ENCODE measurements at places on chromosomes 3 and 15.
A peak's percentile ranks its signal among the peaks of the same experiment; 100 is the strongest.

DNA sequence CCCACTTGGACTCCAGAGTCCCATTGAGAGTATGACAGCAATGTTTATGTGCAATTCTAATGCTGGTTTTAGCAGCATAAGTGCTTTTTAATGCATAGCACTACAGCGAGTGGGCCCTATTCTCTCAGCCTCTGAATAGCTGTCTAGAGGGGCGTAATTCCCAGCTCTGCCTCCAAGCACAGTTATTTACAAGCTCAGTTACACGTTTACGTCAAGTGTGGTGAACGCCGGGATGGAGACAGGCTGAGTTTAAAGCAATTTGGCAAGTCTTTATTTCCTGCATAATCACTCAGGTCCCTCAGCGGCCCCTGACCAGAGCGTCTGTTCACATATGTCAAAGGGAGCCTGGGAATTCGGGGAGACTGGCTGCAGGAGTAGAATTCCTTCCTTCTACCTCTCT, 43.9 kb downstream of the SOX14 start:
- no peak for DNase-seq

GRCh38 chr3:139173372-139174108, 128.8 kb upstream of the PRR23C start:
- DNase-seq, result no peak

DNA sequence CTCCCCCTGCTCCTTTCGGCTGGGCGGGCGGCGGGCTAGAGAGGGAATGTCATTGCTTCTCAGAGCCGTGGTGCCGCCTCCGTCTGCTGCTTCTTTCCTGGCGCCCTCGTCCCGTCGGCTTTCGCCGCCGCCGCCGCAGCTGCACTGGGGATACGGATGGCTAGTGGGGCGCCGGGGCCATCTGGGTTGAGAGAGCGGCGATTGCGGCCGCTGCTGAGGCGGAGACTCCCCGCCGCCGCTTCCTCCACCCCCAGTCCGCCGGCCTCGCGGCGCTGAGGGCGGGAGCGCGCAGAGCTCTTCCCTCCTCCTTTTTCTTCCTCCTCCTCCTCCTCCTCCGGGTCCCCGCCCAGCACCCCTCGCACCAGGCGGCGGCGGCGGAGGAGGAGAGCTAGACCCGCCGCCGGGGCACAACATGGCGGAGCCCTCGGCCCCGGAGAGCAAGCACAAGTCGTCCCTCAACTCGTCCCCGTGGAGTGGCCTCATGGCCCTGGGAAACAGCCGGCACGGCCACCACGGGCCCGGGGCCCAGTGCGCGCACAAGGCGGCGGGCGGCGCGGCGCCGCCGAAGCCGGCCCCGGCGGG, at the start of gene STT3B:
Gene STT3B, plus strand, starts transcription at position 339 of the 582 bp plus-strand sequence. Its CDS starts 74 bp downstream, at position 413.
- DNase-seq, result peak; percentile 90

DNA sequence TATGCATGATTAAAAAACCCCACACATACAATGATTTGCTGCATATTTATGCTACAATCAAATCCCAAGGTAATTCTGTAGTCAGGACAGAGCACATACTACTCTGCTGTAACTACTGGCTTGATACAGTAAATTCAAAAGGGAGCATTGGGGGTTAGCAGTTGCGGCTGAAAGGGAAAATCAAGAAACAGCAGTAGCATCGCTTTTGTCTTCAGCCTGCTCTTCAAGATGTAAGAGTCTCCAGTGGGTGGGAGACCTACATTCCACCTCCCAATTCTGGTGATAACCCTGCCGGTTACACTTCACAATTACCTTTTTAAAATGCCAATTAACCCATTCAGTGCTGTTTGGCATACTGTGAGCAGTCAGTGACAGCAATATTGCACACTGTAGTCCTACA, 259.4 kb downstream of the NR2F2 start:
- no peak for DNase-seq

GRCh38 chr3:38655708-38656300, 6.3 kb upstream of the SCN5A start:
- DNase-seq, result peak; percentile 19

DNA sequence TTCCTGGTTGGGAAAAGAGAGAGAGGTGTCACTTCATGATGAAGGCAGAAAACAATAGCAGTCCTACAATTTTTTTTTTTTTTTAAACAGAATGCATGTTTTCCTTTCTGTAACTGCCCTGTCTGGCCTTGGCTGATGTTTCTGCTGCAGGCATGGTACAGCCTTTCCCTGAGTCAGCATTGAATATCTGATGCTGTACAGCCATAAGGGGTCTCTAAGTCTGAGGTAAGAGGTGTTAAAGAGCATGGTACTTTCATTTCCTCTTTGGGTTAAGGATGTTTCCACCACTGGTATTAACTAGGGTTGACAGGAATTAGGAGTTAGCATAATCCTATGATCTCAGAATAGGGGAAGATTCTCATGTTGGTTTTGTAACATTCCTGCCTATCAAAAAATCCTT, 147.4 kb downstream of the CHST2 start:
- no peak for DNase-seq

DNA sequence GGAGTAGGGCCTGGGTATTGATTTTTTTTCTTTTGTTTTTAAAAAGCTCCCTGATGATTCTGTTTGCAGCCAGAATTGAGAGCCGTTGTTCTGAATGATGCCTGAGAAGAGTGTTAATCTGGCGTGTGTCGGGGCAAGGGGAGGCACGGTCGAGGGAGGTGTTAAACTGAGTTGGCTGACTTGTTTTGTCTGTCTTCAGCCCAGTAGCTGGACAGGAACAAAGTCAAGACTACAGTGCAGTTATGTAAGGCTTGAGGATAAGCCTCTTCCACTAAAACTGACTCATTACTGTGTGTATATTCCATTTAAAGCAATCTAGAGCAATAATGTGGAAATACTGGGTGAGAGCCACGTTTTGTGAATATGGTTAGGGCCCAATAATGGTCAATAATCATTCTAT, 119.0 kb upstream of the DLG1 start:
- DNase-seq, result no peak

- peak; percentile 60 for DNase-seq
These were observed 68.5 kb downstream of the TMCC1 start for GRCh38 chr3:129824926-129825541.

DNA sequence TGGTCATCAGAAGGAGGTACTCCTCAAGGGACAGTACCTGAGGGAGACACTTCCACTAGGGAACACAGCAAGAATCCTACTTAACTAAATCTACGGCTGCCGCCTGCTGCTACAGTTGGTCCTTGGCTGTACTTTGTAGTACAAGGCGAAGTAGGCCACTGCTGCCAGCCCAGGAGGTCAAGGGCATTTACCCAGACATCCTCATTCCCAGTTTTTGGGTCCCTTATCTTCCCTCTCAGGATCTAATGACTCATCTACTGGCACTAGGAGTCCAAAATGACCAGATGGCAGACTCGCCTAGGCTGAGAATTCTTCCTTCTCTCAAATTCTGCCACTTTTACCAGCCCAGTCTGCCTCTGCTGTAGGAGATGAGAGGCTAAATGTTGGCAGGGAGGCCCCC, 27.1 kb upstream of the LAMP3 start:
- no peak for DNase-seq

DNA sequence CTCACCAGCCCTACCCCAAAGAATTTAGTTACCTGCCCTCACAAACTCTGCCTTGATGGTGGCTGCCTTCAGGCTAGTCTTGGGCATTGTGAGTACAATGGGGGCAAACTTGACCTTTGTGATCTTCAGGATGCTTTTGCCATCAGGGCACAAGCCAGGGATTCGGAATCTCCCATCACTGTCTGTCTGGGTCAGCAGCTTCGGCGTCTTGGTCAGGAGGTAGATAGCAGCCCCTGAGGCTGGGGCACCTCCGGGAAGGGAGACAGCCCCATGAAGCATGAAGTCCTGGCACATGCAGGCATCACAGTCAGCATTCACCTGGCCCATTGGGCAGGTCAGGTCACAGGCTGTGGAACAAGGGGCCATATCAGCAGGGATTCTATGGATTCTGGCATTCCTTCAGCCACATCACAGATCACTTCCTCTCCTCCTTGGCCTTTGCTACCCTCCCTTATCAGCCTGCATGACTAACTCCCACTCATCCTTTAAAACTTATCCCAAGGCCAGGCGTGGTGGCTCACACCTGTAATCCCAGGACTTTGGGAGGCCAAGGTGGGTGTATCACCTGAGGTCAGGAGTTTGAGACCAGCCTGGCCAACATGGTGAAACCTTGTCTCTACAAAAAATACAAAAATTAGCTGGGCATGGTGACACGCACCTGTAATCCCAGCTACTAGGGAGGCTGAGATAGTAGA, 6.9 kb downstream of the CILP start:
- no peak for DNase-seq

DNA sequence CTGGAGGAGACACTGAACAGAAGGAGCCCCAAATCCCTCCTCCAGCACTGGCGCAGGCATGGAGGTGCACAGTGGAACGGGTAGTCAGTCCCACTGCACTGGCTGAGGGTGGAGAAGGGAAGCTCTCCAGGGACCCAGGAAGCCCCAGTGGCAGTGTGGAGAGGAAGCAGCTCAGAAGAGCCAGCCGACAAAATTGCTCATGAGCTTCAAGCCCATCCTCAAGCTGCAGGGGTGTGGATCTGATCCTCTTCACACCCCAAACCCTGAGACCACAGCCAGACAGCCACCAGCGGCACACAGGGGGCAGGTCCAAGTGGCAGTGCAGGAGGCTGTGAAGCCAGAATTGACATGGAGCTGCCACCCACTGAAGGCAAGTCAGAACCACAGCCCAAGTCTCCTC, 32.1 kb downstream of the CYFIP1 start:
- no peak for DNase-seq

DNA sequence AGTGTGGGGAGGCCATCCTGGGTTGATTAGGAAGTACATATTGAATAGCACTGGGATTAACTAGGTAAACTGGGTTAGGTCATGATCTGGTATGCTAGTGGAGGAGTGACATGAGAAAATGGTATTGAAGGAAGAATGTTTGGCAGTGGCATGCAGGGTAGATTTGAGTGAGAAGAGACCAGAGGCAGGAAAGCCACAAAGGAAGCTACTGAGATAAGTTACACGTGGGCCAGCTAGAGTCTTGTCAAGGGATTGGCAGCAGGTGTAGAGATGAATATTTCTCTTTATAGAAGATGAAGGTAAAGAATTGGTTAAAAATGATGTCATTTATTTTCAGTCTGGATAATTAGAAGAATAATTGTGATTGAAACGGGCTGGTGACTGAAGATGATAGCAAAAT, 91.0 kb upstream of the TPRG1 start:
- no peak for DNase-seq

GRCh38 chr3:124592658-124593441, 137.4 kb upstream of the UMPS start:
- peak; percentile 25 for DNase-seq

DNA sequence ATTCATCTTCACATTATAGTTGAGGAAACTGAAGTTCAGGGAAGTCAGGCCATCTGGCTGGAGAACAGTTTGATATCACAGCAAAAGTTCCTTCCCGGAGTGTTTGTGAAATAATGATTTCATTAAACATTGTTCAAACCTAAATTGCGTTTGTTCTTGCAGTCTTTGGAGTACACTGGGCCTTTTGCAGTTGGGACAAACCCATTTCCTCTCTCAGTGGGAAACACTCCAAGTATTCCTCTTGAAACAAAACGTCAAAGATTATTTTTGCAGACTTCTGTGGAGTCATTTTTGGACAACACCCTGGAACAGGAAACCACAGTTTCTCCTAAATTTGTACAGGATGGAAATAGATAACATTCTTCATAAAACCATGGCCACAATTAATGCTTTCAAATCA, 287.5 kb downstream of the PTPRG start:
- DNase-seq, result no peak

DNA sequence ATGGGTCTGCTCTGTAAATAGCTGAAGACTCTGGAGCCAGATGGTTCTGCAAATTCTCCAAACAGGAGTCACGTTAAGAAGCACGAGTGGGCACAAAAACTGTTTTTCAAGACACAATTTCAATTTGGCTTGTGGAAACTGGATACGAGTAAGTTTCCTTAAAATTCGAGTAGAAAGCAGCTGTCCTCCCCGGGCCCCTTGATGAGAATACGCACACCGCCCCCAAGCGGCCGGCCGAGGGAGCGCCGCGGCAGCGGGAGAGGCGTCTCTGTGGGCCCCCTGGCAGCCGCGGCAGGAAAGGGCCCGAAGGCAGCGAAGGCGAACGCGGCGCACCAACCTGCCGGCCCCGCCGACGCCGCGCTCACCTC, 778 bp upstream of the THBS1 start:
- DNase-seq, result peak; percentile 90

DNA sequence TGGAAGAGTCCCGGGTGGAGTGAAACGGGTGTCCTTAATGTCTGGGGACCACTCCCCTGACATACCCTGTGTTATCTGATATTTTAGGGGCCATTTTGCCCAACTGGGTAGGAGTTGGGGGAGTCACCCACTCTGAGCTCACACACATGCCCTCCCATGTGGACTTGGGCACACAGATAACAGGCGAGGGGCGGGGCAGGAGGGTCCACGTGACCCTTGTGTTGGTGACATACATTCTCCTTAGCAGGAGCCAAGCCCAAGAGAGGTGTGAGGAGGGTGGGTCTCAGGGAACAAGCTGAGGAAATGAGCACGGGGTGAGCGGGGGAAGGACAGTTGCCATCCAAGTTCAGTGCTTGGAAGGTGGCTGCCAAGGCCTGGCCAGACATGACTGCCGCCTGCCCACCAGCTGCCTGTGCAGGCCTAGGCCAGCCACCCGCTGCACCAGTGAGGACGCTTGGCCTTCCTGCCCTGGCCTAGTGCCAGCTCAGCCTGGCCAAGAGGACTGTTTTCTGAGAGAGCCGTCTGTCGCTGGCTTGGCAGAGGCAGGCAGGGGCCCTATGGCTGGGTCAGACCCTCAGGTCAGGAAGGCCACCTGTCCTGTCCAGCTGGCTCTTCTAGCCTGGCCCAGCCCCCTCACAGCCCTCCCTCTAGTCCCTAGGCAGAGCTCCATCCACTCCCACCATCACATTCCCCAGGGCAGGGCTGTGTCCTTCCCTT, 31.3 kb upstream of the TMEM115 start:
- DNase-seq, result no peak

- DNase-seq, result no peak
These were observed 61.7 kb downstream of the CHSY1 start for GRCh38 chr15:101190092-101190595.

GRCh38 chr3:47871389-47871788, 68.5 kb downstream of the DHX30 start:
- no peak for DNase-seq

DNA sequence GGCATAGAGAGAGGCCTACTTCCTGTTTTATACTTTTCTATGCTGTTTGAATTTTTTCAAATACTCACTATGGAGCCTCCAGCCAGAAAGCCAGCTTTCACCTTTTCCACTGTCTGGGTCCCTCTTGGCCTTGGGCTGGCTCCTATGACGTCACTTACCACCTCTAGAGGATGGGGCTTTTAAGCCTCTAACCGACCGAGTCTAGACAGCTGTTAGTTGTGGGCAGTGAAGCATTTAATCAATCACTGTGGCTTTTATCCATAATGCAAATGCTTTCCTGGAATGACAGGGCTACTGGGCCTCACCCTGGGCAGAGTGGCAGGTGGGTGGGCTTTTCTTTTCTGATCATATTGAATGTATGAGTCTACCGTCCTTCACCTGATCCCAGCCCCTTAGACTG, 61.9 kb downstream of the LRRK1 start:
- no peak for DNase-seq

GRCh38 chr3:54299169-54299935, 177.0 kb downstream of the CACNA2D3 start:
- DNase-seq, result no peak
